ENCODE measurements at places on chromosomes 7 and 10. TPM values are rescaled to one million over a fixed set of nuclear protein-coding genes. Genes with fewer than 3 reads are reported as not detected.

The C7orf33 gene
- total RNA-seq, result not detected

The EBF3 gene
- 2.7 TPM for total RNA-seq

The CACNA2D1 gene
- 34.0 TPM for total RNA-seq

The PPP1R17 gene
- not detected for total RNA-seq

The OR2A42 gene
- under 0.01 TPM for total RNA-seq

The SSBP1 gene
- total RNA-seq, result 72.3 TPM

The NEBL gene
- not detected for total RNA-seq

The CYP3A7 gene
- not detected for total RNA-seq

The HKDC1 gene
- 0.16 TPM for total RNA-seq

The DMTF1 gene
- total RNA-seq, result 98.2 TPM

The HGF gene
- total RNA-seq, result 1.8 TPM

The NT5C3A gene
- 23.0 TPM for total RNA-seq

The GDF10 gene
- total RNA-seq, result not detected

The CH25H gene
- total RNA-seq, result 83.4 TPM

The LLCFC1 gene
- not detected for total RNA-seq

The ZDHHC4 gene
- 43.8 TPM for total RNA-seq

The IFIT1B gene
- total RNA-seq, result under 0.01 TPM

The DDC gene
- total RNA-seq, result not detected

The CHAT gene
- not detected for total RNA-seq

The ADGRA1 gene
- not detected for total RNA-seq

The GARIN1A gene
- total RNA-seq, result 2.4 TPM

The HOXA6 gene
- total RNA-seq, result not detected

The GNGT1 gene
- total RNA-seq, result not detected

The MMRN2 gene
- total RNA-seq, result 1.6 TPM

The MORN4 gene
- total RNA-seq, result 5.8 TPM

Data from hair follicle dermal papilla cell (primary cell).